ENCODE measurements at places on chromosomes 5 and 9.

- no peak for DNase-seq
Measured at GRCh38 chr9:37005517-37006140, 28.4 kb downstream of the PAX5 start.

DNA sequence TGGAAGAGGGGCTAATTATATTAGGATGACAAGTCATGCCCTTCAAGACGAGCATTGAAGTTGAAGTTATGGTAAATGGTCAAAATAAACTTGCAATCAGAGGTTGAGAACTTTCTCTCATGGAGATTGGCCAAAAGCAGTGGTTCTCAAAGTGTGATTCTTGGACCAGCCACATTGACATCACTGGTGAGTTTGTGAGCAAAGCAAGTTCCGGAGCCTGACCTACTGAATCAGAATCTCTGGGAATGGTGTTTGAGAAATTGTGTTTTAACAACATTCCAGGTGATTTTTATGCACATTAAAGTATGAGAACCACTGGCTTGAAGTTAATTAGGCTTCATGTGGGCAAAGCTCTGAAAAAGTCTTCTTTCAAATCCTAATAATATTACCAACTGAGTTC, 403.5 kb downstream of the ZSWIM6 start:
- DNase-seq: no peak

GRCh38 chr5:135714126-135714894, 120.2 kb upstream of the SLC25A48 start:
- DNase-seq: no peak

GRCh38 chr9:97889941-97890887, 32.1 kb downstream of the TRMO start:
- DNase-seq: peak; percentile 57

- no peak for DNase-seq
Measured at GRCh38 chr9:14218253-14218652, 95.7 kb downstream of the NFIB start.

DNA sequence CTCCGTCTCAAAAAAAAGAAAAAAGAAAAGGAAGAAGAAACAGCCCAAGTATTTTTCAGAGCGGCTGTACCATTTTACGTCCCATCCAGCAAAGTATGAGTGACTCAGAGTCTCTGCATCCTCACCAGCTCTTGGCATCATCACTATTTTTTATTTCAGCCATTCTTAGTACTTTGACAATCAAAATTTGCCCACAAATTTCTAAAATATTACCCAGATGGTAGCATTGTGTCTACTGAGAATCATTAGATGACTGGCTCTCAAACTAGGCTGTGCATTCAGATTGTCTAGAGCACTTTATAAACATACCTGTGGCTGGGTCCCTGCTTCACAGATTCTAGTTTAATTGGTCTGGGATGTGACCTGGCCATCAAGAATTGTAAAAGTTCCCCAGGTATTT, 21.6 kb upstream of the MELK start:
- DNase-seq: no peak

DNA sequence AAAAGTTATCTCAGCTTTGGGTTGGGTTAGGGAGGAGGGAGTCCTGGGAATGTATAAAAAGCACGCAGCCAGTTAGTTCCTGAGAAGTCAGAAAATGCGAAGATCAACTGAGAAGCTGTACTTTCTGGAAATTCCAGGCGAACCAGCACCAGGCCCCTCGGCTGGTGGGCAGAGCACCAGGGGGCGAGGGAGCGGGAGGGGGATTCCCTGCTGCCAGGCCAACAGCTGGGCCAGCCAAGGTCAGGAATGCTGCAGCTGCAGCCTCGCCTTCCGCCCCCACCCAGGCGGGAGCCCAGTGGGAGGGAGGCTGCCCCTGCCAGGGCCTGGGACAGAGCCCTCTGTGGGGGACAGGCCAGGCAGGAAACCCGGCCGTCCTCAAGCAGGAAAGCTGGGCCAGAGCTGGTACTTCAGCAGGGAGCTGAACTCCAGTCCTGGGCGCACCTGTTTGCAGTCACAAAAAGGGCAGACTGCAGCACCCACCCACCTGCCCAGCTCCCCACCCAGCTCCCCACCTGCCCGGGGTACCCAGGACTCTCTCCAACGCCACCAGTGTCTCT, 35.5 kb downstream of the VAV2 start:
- no peak for DNase-seq

- DNase-seq: no peak
Measured at GRCh38 chr5:164345853-164346252, 840.4 kb downstream of the MAT2B start.

- DNase-seq: no peak
Measured at GRCh38 chr9:116383133-116383532, 229.5 kb downstream of the PAPPA start.

GRCh38 chr9:114311571-114312512, 11.1 kb upstream of the ORM1 start:
- no peak for DNase-seq

- DNase-seq: no peak
Measured at GRCh38 chr5:143227301-143227700, 176.2 kb downstream of the NR3C1 start.

- DNase-seq: no peak
Measured at GRCh38 chr9:112044186-112044585, 130.9 kb downstream of the SUSD1 start.

DNA sequence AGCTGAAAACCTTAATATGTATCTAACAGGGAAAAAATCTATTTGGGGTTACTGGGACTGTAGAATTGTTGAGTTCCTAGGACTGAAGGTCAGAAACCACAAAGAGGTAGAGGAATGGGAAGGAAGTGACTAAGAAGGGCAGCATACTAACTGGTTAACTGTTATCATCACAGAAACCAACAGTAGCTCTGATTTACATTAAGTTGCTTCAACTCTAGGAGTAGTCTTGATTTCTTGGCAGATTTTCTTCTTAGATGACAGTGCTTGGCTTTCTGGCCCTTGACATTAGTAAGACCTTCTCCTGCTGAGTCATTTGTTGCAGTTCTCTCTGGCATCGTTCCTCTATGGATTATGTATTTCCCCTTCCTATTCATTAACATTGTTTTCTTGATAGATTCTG, 116.1 kb upstream of the RASA1 start:
- DNase-seq: no peak

DNA sequence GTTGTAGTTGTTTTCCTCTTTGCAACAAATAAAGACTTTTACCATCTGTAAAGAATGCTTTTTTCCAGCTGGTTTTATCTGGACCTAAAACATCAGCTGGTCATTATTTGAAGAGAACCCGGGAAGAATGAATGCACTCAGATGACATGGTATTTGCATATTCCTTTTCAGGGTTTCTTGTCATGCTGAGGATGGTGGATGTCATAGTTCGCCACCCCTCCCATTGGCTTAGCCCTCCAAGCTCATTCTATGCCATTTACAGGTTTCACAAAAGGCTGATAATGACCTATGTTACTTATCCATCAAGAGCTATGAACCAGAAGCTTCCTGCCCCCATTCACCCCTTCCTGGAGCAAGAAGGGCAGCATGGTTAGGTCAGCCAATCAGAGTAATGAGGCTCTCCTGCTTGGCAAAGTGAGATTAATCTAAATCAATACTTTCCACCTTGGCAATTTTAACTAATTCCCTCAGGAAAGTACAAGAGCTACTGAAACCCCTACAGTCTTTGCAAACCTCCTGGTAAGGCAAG, 440.5 kb upstream of the TLE4 start:
- no peak for DNase-seq

- DNase-seq: no peak
Measured at GRCh38 chr5:308672-309271, 12.7 kb upstream of the AHRR start.

All from stimulated activated CD4-positive, alpha-beta T cell treated with anti-CD3 and anti-CD28 coated beads, Interleukin-12 subunit alpha, Interleukin-12 subunit beta, amount 100 ng/mL, for 24 hours (primary cell).